ENCODE measurements at places on chromosomes 13 and 19.
A peak's percentile ranks its signal among the peaks of the same experiment; 100 is the strongest.

DNA sequence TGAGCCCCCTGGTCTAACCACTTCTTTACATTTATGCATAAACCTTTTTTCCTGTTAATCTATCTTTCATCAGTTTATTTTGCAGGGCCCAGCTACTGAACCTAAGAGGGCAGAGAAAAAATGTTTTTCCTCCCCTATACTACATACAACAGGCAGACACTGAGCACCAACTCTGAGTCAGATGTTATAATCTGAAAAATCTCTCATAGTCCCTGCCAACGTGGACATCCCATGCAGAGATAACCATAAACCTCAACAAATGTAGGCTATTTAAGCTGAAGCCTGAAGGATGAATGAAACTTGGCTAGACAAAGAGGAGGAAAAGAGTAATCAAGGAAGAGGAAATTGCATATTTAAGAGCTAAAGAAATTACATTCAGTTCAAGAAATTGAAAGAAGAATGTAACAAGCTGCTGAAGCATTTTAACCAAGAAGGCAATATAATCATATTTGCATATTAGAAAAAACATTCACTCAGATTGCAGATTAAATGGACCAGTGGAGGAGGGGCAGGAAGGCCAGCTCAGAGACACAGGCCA is 2.6 kb downstream of the NEK3 start:
- DNase-seq = no peak

- no peak for DNase-seq
These were observed 28.0 kb downstream of the CHST8 start for GRCh38 chr19:33649627-33650305.

GRCh38 chr19:51456541-51457290 is 1.5 kb downstream of the SIGLEC8 start:
- DNase-seq = no peak

GRCh38 chr19:19427944-19428343 is 22.5 kb downstream of the GATAD2A start:
- no peak for DNase-seq

DNA sequence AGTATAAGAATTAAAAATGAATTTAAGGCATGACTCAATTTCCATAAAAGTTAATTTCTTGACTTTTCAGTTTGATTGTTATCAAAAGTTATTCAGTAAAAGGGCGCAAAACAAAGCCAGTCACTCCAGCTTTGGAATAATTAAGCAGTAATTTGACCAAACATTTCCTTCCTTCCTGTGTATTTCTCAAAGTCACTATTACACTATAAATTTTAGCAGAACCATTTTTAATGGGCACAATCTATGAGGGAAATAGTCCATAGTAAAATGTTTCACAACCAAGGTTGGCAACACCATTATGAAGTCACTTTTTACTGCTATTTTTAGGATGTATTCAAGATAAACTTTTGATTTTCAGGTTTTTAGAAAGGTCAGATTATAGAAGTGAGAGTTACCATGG is 91.0 kb downstream of the DACH1 start:
- DNase-seq = no peak

- DNase-seq = no peak
These were observed 68.6 kb downstream of the ERCC5 start for GRCh38 chr13:102914339-102914930.

DNA sequence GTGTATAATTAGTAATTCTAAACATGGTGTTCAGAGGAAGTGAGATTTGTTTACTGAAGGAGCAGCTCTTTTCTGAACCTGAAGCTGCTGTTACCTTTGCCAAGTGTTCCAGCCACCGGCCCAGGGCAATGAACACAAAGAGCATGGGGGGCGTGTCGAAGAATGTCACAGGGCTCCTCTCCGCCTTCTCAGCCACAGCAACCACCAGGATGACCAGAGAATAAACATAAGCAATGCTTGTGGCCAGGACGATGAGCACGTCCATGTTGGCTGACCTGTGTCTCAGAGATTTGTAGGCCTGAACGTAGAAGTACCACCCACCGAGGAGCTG is 53.1 kb downstream of the ATP7B start:
- no peak for DNase-seq

- DNase-seq = no peak
These were observed 96.6 kb downstream of the UBL3 start for GRCh38 chr13:29753618-29754472.

DNA sequence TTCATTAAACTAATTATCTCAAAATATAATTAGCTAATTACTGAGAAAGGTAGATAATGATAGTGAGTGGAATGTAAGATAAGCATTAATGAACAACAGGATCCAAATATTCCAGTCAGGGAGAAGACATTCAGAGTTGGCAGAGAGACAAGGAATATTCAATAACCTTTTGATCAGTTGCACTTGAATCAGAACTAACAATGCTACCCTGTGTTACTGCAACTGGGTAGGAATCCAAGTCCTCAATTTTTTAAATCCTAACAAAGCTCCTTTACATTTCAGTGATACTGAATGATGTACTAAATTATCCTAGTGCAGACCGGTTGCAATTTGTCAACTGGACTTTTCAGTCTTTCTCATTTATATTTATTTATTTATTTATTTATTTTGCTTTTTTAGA is 107.1 kb upstream of the MIR17HG start:
- no peak for DNase-seq

GRCh38 chr13:102599426-102600012 is 2.7 kb downstream of the TPP2 start:
- DNase-seq = no peak

DNA sequence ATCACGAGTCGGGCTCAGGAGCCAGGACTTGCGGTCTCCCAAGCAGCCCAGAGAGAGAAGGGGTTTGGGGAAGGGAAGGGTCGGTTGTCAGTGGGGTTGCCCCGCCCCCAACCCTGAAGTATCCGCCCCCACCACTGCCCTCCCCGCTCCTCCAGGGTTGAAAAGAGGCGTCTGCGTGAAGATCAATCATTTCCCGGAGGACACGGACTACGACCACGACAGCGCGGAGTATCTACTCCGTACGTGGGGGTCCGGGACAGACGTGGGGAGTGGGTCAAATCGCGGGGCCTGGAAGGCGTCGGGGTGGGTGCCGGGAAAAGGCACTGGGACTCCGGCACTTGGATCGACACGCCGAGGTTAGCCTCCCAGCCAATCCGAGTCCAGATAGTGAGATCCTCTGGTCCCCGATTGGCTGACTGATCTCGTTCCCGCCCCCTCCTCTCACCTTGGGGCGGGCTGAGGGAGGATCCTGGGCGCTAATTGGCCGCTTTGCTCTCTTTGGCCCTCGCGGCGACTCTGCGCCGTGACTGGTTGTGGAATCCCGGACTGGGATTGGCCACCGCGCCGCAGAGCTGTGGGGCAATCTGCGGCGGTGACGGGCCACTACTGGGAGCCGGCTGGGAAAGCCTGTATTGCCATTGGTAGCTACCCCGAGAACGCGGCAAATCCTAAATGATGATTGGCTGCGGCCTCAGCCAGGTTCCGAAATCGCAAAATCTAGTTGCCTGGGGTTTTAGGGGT is 13.3 kb upstream of the CACNG6 start:
- DNase-seq = peak; percentile 13

GRCh38 chr13:96650301-96650886 is 343.9 kb downstream of the OXGR1 start:
- DNase-seq = no peak

GRCh38 chr13:97848886-97849285 is 104.6 kb upstream of the IPO5 start:
- no peak for DNase-seq

GRCh38 chr13:110466266-110466915 is 95.1 kb downstream of the RAB20 start:
- DNase-seq = no peak

DNA sequence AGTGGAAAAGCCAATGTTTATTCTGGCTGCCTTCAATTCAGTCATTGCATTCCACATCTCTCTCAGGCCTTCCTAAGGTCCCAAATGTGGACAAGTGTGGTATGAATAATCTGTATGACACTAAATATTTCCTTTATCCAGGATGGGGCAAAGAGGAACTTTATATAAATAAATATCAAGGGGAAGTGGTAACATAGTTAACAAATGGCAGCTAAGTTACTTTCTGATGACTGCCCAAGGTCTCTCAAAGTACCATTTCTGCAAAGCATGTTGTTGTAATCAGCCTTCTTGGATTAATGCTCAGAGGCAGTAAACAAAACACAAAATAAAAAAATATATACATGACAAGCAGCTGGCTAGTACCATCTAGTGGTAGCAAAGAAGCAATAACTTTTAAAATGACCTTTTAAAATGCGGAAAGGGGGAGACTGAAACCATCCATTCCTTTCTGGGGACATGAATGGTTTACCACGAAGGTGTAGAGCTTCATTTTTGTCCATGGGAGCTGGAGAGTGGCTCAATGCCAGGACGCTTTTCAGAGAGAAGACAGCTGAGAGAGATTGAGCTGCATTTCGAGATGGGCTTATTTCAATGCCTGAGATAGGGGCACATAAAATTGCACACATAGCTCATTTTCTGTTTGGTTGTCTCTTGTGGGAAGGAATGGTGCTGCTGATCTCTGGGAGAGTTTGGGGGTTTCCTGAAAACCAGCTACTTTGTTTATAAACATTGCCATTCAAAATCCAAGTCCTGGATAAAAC is 259.2 kb downstream of the RFC3 start:
- no peak for DNase-seq

DNA sequence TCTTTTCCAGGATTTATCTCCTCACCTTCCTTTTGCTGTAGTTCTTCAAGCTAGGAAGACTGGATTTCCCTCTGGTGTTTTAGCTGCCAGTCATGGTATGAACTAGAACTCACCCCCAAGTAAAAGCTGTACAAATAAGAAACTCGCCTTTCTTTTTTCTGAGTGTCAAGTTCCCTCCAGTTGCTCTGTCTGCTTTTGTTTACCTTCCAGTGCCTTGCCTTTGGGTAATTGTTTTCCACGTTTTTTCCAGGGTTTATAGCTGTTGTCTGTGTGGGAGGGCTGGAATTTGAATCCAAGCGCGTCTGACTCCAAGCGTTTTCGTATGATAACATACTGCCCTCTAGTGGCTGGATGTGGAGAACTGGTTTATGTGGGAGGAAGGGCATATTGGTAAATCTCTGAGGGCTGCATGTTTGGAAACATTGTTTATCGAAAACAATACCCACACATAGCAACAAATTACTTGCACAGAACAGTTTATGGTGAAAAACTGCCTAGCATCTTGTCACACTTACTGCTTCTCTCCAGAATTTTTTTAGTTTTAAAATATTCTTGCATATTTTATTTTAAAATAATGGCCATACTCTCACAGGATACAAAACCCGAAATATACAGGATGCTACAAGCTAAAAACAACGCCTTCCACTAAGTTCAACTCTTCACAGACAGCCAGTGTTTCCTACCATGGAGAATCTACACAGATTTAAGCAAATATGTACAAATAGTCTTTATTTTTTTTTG is 19.2 kb downstream of the RCN3 start:
- no peak for DNase-seq

DNA sequence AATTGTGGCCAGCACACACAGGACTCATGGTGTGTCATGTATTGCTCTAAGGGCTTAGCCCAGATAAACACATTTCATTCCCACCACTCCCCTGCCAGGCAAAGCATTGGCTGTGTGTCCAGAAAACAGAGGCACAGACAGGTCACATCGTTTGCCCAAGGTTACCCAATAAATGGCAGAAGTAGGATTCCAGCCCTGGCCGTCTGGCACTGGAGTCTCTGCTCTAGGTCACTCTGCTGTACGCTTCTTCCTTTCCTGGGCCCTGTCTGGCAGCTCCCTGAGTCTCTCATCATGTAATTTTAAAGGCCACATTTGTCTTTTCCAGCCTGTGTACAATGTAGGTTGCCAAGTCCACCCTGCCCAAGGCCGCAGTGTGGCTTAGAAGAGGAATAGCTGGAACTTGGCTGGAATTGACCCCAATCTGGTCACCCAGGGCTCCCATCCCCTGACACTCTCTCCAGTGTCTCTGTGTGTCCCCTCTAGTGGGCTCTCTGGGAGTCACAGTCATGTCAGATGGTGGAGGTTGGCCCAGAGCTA is 264.5 kb upstream of the TSHZ3 start:
- DNase-seq = no peak

DNA sequence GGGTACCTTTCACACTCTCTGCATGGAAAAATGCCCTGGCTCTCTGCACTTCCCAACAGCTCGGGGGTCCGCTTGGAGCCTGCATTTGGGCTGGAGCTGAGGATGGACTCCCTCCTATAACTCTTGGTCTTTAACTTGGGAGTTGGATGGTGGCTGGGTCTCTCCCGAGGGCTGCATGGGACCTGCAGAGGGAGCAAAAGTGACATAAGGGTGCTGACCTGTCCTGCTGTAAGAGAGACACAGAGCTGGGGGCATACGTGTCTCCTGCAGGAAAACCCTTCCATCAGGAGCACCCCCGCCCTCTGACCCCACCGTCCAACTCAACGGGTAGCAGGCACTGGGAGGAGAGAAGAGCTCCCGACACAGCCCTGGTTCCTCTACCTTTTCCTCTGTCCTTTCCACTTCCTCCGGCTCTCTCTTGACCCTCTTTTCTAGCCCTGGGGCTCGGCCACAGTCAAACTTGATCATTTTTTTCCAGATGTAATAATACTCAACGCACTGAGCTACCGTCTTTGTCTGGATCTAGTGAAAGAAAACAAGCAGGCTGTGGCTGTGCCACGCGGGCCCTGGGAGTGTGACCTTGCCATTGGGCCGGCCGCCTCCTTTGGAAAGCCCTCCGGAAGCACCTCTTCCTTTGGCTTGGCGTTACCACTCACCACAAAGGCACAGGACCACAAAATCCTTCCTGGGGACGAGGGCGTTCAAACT is 6.8 kb upstream of the NAPA start:
- DNase-seq = no peak

- DNase-seq = peak; percentile 24
These were observed 108.7 kb downstream of the TEX29 start for GRCh38 chr13:111429064-111429558.

- no peak for DNase-seq
These were observed 36.7 kb upstream of the UBL3 start for GRCh38 chr13:29887030-29887557.

GRCh38 chr19:50332244-50333038 is 3.3 kb upstream of the KCNC3 start:
- DNase-seq = no peak

GRCh38 chr19:35846038-35846668 is 6.2 kb downstream of the NPHS1 start:
- no peak for DNase-seq

DNA sequence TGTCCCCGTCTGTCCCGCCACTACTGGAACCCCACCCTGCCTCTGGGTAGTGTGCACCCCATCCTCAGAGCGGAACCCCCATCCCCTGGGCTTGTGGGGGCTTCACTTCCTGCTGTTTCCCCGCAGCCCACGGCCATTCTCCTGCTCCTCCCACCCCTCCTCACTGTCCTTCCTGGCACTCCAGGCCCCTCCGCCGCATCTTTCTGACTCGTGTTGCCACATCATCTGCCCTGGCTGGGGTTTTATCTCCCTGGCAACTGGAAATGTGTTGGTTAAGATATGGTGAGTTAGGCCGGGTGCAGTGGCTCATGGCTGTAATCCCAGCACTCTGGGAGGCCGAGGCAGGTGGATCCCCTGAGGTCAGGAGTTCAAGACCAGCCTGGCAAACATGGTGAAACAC is 37.3 kb downstream of the KDM4B start:
- no peak for DNase-seq

DNA sequence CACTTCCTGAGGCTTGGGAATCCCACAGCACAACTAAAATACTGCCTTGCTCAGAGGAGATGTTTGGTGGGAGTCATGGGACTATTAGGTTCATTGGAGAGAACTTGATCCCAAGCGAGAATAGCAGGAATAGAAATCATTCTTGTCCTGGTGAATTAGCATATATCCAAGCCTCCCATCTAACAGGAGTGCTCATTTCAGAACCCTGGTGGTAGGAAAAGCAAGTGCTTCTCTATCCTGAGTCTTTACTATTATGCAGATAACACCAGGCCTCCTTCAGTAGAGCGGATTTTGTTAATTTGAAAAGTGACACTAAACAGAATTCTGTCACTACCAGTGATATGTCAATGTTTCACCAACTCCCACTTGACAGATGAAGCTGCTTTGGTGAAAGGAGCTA is 199.5 kb downstream of the ATP8A2 start:
- DNase-seq = no peak
